ENCODE measurements at places on chromosomes 5 and 9.

- DNase-seq: no peak
These were observed 182.8 kb downstream of the DEPDC1B start for GRCh38 chr5:60517094-60517694.

GRCh38 chr5:173714551-173715428 is 98.3 kb upstream of the BOD1 start:
- no peak for DNase-seq

DNA sequence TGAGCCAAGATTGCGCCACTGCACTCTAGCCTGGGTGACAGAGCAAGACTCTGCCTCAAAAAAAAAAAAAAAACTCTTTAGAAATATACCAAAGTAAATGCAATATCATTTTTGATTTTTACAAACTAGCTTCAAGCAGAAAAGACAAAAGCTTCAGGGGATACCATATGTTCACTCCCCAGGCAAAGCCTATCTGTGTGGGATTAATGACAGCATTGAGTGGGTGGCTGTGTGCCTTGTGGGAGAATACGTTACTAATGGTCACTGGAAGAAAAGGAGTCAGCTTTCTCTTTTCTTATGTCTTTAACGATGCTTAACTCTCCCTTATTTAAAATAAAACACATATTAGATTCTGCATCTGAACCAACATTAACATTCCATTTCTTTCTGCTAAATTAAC is 1.9 kb downstream of the PCA3 start:
- no peak for DNase-seq

GRCh38 chr5:3276896-3277295 is 318.7 kb upstream of the IRX1 start:
- DNase-seq: no peak

All from activated T-helper 9 cell treated with anti-CD3 and anti-CD28 coated beads, Interleukin-2, amount 50 U/mL, for 16 hours (primary cell).